ENCODE measurements at places on chromosomes 5 and 9. TPM values are rescaled to one million over a fixed set of nuclear protein-coding genes. Genes with fewer than 3 reads are reported as not detected.

Gene AP3B1
- total RNA-seq, result 40.6 TPM

Gene LCN15
- total RNA-seq, result not detected

Gene FAM169A
- total RNA-seq, result 9.2 TPM

Gene ECM2
- total RNA-seq, result not detected

- H3K36me3 ChIP-seq, result no peaks in the 10 kb centered on the region
- no peaks in the 10 kb centered on the region for H3K27me3 ChIP-seq
- H3K4me1 ChIP-seq, result no peaks in the 10 kb centered on the region
- no peak overlapping the region for H3K27ac ChIP-seq
Measured at GRCh38 chr5:8923526-8923925, 622.3 kb downstream of the SEMA5A start.

Gene IL3
- total RNA-seq, result not detected

DNA sequence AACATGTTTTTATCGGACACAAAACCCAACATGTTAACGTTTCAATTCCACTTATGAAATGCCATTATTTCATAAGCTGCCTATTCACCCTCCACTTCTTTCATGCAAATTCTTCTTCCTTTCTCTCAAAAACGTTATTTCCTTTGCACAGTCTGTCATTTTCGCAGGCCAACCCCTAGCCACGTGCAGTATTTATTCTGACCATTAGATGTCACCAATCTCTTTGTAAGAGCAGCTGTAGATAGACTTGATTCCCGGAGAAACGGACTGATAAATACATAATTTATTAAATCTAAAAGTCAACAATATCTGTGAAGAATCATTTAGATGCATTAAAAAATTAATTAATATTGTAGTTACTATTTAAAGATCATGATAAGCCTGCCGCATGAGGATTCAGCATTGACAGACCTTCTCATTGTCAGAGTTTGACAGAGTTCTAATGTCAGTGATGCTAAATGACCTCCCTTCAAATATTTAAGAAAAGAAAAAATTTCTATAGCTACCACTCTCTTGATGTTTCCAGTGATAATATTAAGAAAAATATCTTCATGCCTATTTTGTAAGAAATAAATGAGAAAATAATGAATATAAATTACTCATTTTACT lies 933.6 kb downstream of the CDH12 start:
- DNase-seq, result no peak
- no peaks in the 10 kb centered on the region for H3K4me1 ChIP-seq
- H3K27ac ChIP-seq, result no peak overlapping the region
- no peaks in the 10 kb centered on the region for H3K36me3 ChIP-seq

- H3K27me3 ChIP-seq, result no peaks in the 10 kb centered on the region
- no peak overlapping the region for H3K4me3 ChIP-seq
- no peak overlapping the region for H3K27ac ChIP-seq
- DNase-seq, result no peak
- no peaks in the 10 kb centered on the region for H3K36me3 ChIP-seq
Measured at GRCh38 chr5:54581831-54582548, 64.4 kb downstream of the SNX18 start.

DNA sequence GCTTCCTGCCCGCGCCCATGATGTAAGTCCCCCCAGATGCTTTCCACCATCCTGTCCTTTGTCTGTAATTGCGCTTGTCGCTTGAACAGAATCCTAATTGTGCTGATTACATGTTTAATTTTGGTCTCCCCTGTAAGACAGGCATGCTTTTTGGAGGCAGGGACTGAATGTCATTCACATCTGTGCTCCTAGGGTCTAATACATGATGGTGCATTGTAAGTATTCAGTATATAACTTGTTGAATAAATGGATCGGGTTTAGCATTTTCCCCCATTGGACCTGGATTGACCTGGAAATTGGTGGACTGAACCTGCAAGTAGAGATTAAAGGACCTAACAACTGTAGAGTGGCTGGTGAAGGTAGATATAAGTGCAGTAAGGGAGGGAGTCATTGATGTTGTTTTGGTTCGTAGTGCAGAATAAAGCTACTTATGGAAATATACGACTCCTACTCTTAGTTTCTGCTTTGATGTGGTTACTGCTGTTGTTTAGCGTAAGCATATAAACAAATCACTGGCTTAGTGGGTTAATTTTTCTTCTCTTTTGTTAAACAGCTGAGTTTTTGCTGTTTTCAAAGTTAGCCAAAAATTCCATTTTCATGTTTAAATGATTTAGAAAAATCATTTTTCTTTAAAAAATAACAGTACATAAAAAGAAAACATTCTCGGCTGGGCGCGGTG lies 57.3 kb downstream of the TRIO start:
- no peak overlapping the region for H3K27ac ChIP-seq
- no peaks in the 10 kb centered on the region for H3K36me3 ChIP-seq
- peaks cover 2% of the 10 kb centered on the region for H3K4me1 ChIP-seq

DNA sequence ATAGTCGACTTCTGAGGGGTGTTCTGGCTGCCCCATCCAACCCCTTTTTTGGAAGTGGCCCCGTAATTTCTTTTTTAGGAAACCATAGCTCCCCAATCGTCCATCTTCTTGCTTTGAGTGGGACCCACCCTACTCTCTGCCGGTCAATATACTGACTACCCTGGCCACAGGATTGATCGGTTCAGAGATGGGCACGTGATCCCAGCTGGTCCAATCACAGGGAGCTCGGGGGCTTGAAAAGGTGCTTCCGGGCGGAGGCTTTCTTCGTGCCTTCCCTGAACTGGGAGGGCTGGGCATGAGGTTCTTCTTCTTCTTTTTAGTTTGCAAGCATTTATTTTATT lies 78.7 kb upstream of the SH3PXD2B start:
- H3K4me3 ChIP-seq, result no peak overlapping the region
- DNase-seq, result no peak
- H3K27me3 ChIP-seq, result peaks cover 19% of the 10 kb centered on the region
- H3K4me1 ChIP-seq, result peaks cover 3% of the 10 kb centered on the region

- H3K27me3 ChIP-seq, result peaks cover 11% of the 10 kb centered on the region
- H3K36me3 ChIP-seq, result no peaks in the 10 kb centered on the region
- H3K4me1 ChIP-seq, result no peaks in the 10 kb centered on the region
- no peak overlapping the region for H3K4me3 ChIP-seq
- DNase-seq, result no peak
- no peak overlapping the region for H3K27ac ChIP-seq
Measured at GRCh38 chr9:86687788-86688187, 259.5 kb downstream of the GAS1 start.

Gene CER1
- not detected for total RNA-seq

Gene CTSL
- 3.4 TPM for total RNA-seq

Gene RETREG1
- total RNA-seq, result 37.8 TPM

- no peak overlapping the region for H3K4me3 ChIP-seq
- no peak for DNase-seq
- H3K27me3 ChIP-seq, result no peaks in the 10 kb centered on the region
- H3K27ac ChIP-seq, result no peak overlapping the region
- H3K36me3 ChIP-seq, result peaks cover 5% of the 10 kb centered on the region
- peaks cover 44% of the 10 kb centered on the region for H3K4me1 ChIP-seq
Measured at GRCh38 chr9:79573412-79573923, 1.7 kb downstream of the TLE4 start.

Measured in T-helper 17 cell (primary cell).